ENCODE measurements at places on chromosomes 11 and 22.

DNA sequence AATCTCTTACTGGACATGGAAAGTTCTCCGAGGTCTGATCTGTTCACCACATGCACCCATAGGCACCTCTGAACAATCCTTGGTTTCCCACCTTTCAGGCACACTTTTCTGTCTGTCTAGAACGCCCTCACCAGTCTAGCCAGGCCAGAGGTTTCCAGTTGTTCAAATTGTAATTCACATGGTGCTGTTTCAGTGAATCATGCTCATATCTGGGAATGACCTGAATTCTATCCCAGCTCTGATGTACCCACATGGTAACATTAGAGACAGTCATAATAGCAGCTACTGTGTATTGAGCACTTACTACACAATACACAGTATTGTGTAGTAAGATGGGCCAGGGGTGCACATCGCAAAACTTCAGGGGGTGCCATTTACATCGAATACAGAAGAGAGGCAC is 138.2 kb downstream of the COMMD9 start:
- no peak for DNase-seq

DNA sequence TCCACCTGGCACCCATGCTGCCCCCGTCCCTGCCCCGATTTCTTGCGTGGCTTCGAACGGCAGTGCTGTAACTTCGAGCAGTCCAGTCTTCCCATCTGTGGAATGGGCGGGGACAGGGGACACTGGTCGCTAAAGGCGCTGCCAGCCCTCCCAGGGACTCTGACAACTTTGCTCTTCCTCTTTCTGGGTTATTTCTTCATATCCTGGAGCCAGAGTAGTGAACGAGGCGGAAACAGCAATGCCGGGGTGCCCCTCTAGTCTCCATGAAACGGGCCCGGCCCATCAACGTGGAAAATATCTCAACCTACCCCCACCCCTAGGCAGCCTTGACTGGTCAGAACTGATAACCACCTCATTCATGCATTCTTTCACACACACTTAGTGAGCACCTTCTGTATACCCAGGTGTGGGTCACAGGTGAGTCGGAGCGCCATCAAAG is 42.8 kb downstream of the TRIOBP start:
- DNase-seq, result no peak

- no peak for DNase-seq
Measured at GRCh38 chr22:31526270-31526669, 29.9 kb downstream of the SFI1 start.

DNA sequence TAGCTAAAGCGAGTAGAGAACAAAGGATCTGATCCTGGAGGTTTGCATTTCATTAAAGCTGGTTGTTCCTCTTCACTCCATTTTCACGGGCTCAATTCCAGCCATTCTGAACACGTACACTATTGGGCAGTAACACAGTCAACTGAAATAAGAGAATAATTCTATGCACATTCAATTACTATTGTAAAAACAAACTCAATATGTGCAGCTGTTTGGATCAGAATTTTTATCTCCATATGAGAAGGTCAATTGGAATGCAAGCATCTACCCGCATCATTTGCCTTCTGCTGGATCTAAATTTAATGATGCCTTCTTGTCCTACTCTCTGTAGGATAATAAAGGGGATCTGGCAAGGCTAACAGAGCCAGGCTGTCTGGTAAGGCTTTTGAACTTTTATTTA is 562.8 kb upstream of the CCDC179 start:
- no peak for DNase-seq

DNA sequence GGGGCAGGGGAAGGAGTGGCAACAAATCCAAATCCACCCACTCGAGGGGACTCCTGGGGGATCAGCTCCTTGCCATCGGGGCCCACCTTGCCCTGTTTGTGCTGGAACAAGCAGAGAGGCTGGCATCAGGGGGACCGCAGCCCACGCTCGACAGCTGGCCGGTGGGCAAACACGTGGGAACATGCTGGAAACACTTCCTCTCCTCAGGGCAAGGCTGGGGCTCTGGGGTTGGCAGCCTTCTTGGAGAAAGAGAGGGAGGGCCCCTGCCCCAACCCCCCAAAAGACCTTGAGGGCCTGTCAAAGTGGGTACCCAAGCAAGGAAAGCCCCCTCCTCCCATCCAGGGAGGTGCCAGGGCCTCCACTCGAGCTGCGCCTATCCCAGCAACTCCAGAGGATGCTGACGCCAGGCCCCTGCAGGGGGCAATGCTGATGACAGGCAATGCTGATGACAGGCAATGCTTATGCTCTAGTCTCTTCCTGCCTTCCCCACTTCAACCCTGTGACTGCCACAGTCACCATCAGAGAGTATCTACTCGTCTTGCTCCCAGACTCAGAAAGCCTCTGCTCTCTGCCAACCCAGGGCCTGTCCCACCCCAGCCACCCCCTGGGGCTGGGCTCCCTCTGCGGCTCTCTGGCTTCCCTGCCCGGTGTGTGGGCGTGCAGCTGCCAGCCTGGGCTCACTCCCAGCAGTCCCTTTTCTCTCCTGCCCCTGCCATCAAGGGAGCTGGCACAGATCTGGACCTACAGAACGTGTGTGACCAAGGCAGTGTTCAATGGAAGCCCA is 6.0 kb downstream of the ESS2 start:
- no peak for DNase-seq

Data from ovary (tissue), 10 donors.